ENCODE measurements at places on chromosomes 1 and 21.

- no peak for DNase-seq
Measured at GRCh38 chr1:81113688-81114087, 687.0 kb upstream of the ADGRL2 start.

DNA sequence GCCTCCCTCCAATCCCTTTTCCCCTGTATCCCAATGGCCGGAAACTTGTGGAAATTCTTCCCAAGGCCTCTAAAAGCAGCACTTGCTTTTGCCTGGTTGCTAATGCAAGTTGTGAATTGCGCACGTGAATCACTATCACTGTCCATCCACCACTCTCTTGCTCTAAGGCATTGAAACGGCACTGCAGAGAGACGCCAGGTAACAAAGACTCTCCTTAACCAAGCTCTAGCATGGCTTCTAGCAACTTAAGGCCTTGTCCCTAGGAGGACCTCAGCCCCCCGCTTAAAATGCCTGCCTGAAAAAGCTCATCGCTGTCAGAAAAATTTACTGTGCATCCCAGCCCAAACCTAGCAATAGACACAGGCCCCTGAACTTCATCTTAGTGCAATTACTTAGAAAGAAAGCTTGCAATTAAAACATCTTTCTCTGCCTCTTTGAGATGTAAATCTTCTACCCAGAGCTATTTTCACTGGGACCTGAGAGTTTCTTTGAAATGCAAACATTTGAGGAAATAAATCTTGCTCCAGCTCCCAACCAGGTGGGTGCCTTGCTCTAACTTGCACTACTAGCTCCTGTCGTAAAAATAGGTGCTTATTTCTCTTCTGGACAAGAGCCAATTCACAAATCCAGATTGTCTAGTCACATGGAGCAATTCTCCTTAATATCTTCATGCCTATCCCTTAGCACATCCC is 32.9 kb upstream of the ITLN2 start:
- no peak for DNase-seq

DNA sequence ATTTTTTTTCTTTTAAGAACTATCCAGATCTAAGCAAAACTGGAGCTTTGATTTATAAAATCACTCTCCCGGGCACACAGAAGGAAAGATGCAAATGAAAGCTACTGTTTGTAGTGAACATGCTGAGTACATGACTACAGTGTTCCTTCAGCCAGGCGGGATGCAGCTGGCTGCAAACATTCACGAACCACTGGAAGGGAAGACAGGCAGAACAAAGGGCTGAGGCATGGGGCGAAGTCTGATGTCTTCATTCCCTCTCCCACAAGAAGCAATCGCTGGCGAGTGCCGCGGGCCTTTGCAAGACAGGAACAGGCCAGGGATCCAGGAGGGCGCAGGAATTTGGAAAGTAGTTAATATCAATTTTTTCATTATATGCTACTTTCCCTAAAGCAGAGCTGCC is 257.9 kb upstream of the AJAP1 start:
- no peak for DNase-seq

- no peak for DNase-seq
Measured at GRCh38 chr1:36085686-36086526, 2.0 kb downstream of the TEKT2 start.

GRCh38 chr1:225258811-225259210 is 169.0 kb downstream of the LBR start:
- DNase-seq, result no peak

- no peak for DNase-seq
Measured at GRCh38 chr1:2252423-2252822, 24.3 kb downstream of the SKI start.

GRCh38 chr1:39687243-39687642 is 4.0 kb downstream of the HPCAL4 start:
- no peak for DNase-seq

DNA sequence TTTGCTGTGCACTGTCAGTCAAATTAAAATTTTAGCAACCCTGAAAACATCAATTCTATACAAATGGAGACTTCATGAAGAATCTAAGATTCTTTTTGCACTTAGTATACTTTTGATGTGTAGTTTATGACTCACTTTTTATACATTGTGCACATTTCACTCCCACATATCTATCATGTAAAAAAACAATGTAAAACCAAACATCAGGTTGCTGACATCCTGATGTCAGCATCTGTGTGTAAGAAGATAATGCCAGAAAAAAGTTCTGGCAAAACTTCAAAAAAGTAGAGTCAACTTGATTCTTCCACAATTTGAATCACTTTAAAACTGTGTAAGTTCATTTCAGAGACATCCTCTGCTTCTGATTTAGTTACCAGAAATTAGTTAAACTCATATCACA is 115.7 kb downstream of the CENPF start:
- no peak for DNase-seq

DNA sequence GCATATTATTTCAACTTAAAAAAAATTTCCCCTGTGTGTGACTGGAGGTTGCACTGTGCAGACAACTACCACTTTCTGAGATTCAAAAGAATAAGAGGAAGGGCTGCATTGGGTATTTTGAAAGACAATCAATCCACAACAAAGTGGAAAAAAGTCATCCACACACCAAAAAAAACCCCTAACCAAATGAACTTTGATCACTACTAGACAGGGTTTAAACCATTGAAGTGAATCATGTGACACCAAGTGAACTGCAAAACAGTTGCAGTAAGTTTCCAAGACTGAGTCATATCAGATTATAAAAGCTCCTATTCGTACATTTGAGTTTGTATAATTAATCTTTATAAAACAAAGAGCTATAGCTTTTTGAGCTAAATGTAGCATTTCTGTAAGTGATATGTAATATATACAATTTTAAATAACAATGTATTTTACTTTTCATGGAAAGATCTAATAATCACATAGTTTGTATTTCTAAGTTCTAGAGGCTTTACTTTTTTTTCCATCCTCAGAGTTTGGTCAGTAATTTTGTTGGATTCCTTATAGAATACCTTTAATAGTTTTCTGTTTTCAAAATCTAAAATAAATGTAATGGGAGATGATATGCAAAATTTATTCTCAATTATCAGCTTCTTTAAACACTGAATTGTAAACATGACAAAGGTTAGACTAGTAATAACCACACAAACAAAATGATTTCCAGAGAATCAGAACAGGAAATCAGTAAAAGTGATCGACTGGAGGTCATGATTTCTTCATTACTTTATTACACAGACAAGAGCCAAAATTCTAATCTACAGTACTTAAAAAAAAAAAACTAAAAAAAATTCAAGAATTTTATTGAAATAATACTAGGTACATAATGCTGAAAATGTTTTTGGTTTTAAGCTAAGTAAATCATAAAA is 50.5 kb upstream of the GFI1 start:
- DNase-seq, result no peak

DNA sequence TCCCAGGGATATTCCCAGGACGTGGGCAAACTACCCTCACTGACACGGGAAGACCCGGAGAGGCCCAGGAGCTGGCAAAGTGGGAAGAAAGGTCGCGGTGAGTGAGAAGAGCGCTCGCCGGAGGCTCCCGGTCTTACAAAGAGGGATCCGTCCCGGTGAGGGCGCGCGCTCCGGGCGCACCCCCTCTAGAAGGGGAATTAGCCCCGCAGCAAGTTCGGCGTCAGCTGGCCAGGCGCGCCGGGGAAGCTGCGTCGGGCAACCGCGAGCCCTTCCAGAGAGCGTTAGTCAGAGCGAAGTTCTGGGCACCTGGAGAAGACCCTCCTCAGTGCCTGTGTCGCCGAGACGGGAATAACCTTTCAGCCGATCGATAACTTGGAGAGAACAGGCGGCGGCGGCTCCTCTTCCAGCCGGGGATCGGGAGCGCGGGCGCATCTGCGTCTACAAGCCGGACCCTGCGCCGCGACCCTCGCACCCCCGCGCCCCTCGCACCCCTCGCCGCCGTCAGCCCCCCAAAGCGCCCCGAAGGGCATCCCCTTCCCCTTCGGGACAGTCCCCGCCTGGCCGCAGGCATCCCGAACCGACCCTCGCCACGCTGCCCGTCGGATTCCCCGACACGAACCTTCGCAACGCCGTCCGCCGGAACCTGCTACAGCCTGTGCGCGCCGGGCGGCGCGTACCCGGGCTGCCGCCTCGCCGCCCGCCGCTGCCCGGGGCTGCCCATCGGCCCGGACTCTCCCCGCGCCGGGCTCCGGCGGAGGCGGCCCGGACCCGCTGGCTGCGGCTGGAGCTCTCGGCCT is 485 bp downstream of the SIPA1L2 start:
- no peak for DNase-seq

- no peak for DNase-seq
Measured at GRCh38 chr1:95245029-95245428, 11.0 kb downstream of the RWDD3 start.

GRCh38 chr1:85607921-85608265 is 27.3 kb downstream of the CCN1 start:
- no peak for DNase-seq

GRCh38 chr1:47405697-47406096 is 10.4 kb upstream of the FOXE3 start:
- no peak for DNase-seq

DNA sequence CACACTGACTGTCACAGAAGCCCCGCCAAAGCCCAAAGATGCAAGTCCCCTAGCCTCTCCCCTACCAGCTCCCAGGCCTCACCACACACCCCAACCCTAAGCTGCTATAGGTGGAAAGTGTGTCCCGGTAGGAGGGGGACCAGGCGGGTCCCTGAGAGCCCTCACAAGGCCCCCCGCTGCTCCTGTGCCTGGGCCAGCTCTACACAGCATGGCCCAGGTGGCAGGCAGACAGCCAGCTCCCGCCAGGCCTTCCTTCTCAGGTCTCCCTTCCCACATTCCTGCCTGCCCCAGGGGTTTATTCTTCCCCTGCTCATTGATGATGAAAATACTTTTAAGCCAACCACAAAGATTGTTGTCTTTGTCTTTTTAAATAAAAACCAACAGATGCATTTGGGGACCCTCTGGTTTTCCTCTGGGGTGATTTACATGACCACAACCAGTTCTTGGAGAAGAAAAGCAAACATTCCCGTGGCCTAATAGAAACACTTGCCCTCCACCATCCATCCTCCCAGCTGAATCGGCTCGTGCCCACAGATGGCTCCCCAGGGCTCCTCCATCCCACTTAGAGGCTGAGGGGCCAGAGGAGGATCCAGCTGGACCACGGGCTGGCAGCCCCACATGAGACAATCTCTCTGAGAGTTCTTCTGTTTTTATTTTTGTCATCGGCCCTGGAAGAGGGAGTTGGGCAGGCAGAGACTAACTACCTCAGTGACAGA is 93.1 kb downstream of the DMRTB1 start:
- DNase-seq, result no peak

DNA sequence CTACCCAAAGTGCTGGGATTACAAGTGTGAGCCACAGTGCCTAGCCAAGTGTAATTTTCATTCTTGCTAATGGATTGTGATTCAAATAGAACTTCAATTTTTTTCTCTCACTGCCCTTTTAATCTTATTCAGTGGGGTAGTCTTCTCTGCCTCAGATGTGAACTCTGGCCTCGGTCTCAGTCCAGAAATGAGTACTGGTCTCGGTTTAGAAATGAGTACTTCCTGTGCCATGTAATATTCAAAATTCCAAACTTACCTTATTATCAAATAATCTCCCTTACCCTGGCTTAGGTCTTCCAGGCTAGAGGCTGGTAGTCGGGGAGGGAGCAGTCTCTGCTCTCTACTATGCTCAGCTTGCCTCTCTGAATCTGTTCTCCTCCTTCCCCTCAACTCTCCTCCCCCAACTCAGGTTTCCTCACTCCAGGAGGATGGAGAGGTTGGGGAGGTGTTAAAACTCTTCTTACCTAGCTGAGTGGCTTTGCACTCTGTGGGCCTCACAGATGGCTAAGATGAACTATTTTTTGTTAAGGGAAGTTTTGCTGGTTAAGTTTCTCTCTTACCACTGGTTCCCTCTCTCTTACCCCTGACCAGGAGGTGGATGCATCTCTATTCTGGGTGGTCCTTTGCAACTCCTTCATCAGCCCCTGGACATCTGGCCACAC is 4.8 kb upstream of the SLAMF9 start:
- DNase-seq, result no peak

DNA sequence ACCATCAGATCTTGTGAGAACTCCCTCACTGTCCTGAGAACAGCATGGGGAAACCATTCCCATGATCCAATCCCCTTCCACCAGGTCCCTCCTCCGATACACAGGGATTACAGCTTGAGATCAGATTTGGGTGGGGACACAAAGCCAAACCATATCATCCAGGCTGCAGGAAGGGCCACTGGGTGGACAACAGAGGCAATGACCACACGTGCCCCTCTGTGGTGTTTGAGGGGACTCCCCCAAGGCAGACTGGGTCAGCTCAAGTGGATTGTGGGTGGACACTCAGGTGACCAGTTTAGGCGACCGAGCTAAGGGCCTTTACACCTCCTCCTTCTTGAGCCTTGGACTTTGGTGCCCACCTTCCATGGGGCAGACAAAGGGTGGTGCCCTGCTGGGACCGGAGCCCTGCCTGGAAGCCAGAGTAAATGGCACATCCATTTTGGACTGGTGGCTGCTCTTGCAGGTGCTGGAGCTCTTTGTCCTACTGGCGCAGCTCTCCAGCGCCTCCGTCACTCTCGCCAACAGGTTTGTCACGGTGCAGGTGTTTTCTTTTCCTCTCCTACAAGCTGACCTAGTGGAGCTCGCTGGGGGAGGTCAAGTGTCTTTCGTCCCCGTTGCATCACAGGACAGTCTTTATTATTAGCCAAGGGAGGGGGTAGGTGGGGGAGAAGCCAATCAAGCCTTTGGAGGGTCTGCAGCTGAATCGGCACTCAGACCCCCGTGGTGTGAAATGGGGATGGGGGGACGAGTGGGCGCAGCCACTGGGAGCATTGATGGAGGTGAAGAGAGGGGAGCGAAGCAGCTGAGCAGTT is 37.6 kb downstream of the CRYAA start:
- no peak for DNase-seq

GRCh38 chr1:193926956-193927355 is 740.5 kb upstream of the B3GALT2 start:
- DNase-seq, result no peak

DNA sequence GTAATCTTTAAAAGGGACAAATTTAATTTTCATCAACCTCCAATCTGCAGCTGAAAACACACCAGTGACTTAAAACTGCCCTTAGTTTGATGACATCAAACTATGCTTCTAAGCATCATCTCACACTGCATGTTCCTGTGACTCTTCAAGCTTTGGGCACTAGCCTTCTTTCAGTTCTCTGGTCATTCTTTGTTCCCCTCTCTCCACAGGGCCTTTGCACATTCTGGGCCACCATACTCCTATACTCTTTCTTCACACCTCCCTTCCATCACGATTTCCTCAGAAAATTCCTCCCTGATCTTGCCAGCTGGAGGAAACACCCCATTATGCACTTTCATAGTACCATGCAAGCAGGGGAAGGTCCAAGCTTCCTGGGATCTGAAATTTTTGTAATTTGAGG is 77.6 kb upstream of the ZNF326 start:
- no peak for DNase-seq

GRCh38 chr1:153355445-153356071 is 2.1 kb upstream of the S100A9 start:
- no peak for DNase-seq

- DNase-seq, result no peak
Measured at GRCh38 chr1:63773496-63773814, 362 bp upstream of the ROR1 start.

Data from stimulated activated CD8-positive, alpha-beta memory T cell treated with anti-CD3 and anti-CD28 coated beads, Interleukin-4, amount 100 ng/mL, for 1 hour (primary cell).